ENCODE measurements at places on chromosomes 16 and 17.

- no peak for DNase-seq
Observed at GRCh38 chr17:77286641-77287431, 146.1 kb downstream of the SEC14L1 start.

- DNase-seq = no peak
Observed at GRCh38 chr17:51855806-51856205, 302.7 kb downstream of the CA10 start.

DNA sequence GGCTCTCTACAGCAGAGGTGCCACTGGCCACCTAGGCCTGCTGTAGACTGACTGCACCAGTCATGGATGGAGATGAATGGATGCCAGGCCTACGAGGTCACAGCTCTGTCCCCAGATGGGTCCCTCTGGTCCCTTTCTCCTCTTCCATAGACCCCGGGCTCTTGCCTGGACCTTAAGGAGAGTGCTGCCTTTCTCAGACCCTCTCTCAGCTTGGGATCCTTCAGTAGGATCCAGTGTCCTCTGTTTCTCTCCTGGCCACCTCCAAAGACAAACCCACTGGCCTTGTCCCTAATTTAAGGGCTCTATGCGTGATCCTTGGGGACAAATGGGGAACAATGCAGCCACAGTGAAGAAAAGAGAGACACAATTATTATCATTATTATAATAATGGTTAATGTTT lies 189.3 kb upstream of the C16orf82 start:
- DNase-seq = no peak

DNA sequence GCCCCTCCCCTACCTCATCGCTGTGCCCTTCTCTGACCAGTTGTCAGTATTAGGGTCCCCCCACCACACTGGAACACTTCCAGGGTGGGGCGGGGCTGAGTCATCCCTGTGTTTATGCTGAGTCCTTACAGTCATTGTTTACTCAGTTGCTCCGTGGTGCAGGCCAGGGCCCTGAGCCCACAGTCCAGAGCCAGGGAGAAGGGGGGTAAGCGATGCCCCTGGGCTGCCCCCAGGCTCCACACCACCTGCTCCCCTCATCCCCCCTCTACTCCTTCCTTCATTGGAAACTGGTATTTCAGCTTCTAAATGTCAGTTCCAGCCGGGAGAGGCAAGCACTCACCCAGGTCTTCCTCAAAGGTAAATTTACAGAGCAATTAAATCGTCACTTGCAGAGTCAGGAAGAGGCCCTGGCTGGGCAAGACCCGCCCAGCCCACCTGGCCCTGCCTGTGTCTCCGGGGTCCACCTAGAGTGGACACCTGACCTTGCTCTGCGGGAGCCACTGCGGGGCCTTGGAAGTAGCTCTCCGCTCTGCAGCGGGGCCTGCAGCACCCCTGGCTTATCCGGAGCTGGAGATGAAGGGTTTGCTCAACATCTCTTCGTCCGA lies 4.8 kb downstream of the ATP2A3 start:
- DNase-seq = no peak

GRCh38 chr17:70190959-70191805 lies 21.9 kb downstream of the KCNJ2 start:
- DNase-seq = no peak

DNA sequence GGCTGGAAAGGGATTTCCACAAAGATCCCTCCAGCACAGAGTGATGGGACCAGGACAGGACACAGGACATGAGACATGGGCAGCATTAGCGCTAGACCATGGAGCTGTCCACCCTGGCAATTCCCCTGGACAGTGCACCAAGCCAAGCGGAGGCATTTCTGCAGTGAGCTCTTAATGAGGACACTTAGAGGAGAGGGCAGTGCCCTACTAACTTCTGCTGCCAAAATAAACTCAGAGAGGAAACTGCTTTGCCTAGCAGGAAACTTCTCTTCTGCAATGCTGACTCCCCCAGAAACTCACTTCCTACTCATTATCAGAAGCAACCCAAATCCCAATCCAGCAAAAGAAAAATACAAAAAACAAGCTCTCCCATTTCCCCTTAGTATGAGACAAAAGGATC lies 119.2 kb downstream of the HS3ST2 start:
- DNase-seq = no peak

Measured in renal cortex interstitium (tissue), 15 donors.